Fibroblast of the aortic adventitia (primary cell): ENCODE measurements at places on chromosomes 5 and 9. TPM values are rescaled to one million over a fixed set of nuclear protein-coding genes. Genes with fewer than 3 reads are reported as not detected.

- DNase-seq, result peak; percentile 34
Measured at GRCh38 chr9:112166176-112167140, 8.6 kb downstream of the SUSD1 start.

GRCh38 chr9:112203536-112203935 lies 28.4 kb upstream of the SUSD1 start:
- peak; percentile 53 for DNase-seq

- peak; percentile 90 for DNase-seq
Measured at GRCh38 chr9:33186457-33187168, 19.5 kb upstream of the B4GALT1 start.

GRCh38 chr5:140480310-140481014 lies 67.0 kb upstream of the EIF4EBP3 start:
- DNase-seq, result peak; percentile 12

GRCh38 chr5:88695931-88696330 lies 187.1 kb downstream of the MEF2C start:
- no peak for DNase-seq

DNA sequence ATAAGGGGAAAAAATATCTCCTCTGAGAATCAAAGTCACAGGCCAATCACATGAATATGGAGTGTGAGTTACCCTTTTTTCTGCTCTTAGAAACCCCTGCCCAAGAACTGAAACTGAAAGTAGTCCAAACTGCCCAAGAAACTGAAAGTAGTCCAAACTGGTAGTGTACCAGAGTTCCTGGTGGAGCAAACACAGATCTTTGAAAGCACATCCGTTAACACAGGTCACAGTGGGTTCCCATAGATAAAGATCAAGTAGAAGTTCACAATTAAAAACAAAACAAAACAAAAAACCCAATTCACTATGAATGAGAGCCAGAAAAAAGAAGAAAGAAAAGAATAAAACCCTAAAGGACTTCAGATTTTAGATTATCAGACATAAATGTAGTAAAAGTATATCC lies 332.4 kb upstream of the EFNA5 start:
- peak; percentile 62 for DNase-seq

DNA sequence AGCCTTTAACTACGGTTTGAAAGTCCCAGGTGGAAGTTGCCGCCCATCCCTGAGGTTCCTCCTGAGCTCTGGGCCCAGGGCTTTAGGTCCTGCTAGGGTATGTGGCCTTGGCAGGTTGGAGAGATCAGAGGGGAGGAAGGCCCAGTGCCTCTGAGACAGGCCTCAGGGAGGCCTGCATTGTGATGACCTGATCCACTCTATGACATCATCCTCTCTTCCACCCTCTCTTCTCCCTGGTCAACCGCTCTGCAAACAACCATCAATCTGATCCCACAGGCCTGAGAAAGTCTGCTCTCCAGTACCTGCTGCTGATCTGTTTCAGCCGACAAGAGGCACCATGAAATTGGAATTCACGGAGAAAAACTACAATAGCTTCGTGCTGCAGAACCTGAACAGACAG lies at the start of gene CCIN:
CCIN (plus strand) TSS at position 223 of the 400 bp plus-strand sequence; CDS start at position 338, 115 bp downstream.
- DNase-seq, result no peak

GRCh38 chr5:57448751-57449150 lies 33.9 kb downstream of the ACTBL2 start:
- DNase-seq, result no peak

- no peak for DNase-seq
Measured at GRCh38 chr5:69170495-69170894, 3.5 kb downstream of the CCNB1 start.

DNA sequence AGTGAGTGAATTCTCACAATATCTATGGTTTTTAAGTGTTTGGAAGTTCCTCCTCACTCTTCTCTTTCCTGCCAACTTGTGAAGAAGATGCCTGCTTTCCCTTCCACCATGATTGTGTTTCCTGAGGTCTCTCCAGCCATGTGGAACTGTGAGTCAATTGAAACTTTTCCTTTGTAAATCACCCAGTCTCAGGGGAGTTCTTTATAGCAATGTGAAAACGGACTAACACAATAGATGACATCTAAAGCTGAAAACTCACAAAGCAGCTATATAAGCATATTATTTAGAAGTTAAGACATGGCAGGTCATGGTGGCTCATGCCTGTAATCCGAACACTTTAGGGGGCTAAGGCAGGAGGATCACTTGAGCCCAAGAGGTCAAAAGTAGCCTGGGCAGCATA lies 130.2 kb downstream of the ARRDC3 start:
- no peak for DNase-seq

GRCh38 chr9:102225841-102226441 lies 487.5 kb upstream of the GRIN3A start:
- DNase-seq, result no peak

- peak; percentile 99 for DNase-seq
Measured at GRCh38 chr5:167699432-167699831, 592.0 kb upstream of the WWC1 start.

S1PR3 gene
- total RNA-seq, result 12.8 and 31.1 TPM in 2 replicates

ANKRD34B gene
- total RNA-seq, result not detected in 2 replicates

TLX3 gene
- total RNA-seq, result not detected in 2 replicates

PRDM9 gene
- total RNA-seq, result not detected in 2 replicates

PLPPR1 gene
- not detected in 2 replicates for total RNA-seq

MELK gene
- total RNA-seq, result 2.9 and 44.4 TPM in 2 replicates
